ENCODE measurements at places on chromosomes 2 and 18.

DNA sequence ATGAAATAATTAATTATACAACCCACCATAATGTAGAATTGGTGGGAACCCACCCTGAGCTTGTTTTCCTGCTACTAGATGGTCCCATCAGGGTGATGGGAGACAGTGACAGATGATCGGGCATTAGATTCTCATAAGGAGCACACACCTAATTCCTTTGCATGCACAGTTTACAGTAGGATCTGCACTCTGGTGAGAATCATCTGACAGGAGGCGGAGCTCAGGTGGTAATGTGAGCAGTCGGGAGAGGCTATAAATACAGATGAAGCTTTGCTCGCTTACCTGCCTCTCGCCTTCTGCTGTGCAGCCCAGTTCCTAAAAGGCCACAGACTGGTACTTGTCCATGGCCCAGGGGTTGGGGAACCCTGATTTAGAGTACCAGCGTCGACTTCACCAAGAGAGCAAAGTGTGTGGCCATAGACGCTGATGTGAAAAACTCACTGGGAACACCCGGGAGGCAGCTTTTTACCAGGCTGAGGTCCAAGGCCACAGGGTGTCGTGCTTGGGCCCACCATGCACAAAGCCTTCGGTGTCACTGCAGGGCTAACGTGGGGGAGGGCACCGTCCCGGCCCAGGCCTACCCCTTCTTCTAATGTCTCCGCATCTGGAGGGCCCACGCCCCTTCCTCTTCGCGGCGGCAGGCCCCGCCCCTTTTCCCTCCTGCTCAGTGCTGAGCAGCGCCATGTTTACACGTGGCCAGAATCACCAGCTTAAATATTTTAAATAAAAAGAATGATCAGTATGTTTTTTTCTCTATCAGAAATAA, 296.8 kb upstream of the HDAC4 start:
- DNase-seq, result no peak

DNA sequence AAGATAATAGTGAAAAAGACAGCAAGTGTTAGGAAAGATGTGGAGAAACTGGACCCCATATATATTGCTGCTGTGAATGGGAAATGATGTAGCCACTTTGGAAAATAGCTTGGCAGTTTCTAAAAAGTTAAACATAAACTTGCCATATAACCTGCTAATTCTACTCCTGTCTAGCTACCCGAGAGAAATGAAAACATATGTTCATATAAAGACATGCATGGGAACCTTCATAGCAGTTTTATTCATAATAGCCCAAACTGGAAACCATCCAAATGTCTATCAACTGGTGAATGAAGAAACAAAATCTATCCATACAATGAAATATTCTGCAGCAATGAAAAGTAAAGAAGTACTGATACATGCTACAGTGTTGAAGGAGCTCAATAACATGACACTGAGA, 50.4 kb upstream of the NABP1 start:
- no peak for DNase-seq

GRCh38 chr2:163736433-163737189, 803 bp upstream of the FIGN start:
- DNase-seq, result no peak

DNA sequence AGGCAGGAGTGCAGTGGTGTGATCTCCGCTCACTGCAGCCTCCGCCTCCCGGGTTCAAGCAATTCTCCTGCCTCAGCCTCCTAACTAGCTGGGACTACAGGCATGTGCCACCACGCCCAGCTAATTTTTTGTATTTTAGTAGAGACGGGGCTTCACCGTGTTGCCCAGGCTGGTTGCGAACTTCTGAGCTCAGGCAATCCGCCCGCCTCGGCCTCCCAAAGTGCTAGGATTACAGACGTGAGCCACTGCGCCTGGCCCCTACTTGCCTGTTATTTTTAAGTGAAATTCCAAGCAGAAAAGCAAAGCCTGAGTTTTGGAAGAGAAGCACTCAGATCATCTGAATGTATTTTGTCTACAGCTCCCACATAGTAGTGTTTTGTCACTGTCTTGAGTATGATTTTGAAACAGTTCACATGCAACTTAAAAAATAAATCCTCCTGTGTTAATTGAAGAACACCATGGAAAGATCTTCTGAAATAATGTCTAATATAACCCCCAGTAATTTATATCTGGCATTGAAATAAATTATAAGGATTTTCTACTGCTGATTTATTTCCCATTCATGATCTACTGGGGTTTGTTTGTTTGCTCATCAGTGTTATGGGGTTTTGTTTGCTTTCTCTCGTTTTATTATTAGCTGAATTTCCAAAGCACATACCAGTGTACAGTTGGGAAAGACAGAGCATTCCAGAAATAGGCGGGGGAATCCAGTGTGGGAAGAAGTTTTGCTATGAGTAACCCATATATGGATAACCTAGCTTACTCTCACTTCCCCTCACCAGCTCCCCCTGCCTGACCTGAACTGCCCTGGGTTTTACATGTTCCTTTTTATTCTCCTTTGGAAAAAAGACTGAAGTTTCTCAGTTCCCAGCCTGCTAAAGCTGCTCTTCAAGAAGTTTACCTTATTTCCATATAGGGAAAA, 80.1 kb upstream of the MAP3K20 start:
- no peak for DNase-seq

- no peak for DNase-seq
Observed at GRCh38 chr2:3039188-3040065, 338.2 kb downstream of the EIPR1 start.

DNA sequence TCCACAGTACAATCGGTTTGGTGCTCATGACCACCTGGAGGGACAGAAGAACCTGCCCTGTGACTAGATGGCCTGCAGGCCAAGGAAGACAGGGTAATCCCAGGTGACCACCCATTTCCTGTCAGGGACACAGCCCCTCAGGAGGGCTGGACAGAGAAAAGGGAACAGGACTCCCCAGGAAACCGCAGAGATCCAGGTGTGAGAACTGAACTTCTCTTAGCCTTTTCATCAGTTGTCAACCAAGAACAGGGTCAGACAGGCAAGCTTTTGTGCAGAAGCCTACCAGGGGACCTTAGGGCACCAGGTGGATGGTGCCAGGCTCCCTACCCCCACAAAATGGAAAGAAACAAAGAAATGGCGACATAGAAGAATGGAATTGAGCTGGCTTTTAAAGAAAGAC, 132.3 kb downstream of the HDAC4 start:
- peak; percentile 32 for DNase-seq

DNA sequence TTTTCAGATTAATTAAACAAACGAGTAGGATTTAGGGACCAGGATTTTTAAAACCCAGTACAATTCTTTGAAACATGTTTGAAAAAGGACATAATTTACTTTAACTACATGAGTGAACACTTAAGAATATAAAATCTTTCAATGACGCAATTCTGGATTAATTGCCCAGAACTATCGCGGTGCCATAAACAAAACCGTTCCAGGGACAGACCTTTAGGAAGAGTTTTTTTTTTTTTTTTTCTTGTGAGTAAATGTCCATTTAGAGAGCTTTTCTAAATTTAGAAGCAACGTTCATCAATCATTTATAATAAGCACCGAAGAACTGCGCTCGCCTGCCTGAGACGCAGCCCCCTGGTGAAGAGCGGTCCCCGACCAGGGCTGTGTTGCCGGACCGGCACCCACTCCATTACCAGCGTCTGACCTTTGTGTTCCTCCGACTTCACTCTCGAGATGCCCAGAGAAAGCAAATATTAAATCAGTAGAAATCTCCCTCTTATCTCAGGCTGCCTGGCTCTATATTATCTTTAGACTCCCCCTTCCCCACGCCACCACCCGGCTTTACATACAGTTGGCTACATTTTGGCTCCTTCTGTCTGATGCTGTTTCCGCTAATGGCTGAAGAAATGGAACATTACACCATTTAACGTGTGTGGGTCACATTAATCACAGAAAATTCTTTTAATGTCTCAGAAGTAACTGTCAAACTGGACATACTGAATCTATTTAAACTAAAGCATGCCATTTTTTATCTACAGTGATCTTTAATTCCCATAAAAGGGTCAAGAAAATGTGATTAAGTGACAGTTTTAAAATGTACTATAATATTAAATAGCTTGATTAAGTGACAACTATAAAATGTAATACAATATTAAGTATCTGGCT, 364.0 kb upstream of the MEIS1 start:
- DNase-seq, result peak; percentile 68

- peak; percentile 73 for DNase-seq
Observed at GRCh38 chr2:7392076-7392787, 475.0 kb downstream of the RNF144A start.

- no peak for DNase-seq
Observed at GRCh38 chr2:70523996-70524965, 29.3 kb downstream of the TGFA start.

DNA sequence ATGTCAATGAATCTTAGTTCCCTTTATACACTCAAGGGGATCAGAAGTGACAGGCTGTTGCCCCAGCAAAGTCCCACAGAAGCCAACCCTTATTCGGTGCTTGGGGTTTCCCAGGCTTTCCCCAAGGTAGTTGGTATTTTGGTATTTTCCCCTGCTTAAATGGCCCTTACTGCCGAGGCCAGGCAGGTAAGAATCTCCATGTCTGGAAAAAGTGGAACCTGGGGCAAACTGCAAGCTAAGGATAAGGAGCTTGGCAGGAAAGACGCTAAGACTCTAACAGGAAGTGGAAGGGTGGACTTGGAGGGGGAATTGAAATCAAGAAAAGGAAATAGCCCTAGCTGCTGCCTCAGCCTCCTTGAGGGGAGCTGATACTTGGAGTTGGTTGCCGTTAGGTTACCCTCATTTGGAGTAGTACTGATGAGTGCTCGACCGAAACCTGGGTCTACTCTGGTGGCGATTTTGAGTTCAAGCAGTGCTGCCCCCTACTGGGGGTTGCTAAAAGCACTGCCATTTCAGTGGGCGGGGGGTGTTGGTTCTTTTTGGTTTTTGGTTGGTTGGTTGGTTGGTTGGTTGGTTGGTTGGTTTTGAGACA, 3.3 kb upstream of the GPBAR1 start:
- no peak for DNase-seq

GRCh38 chr2:110931648-110932047, 189.1 kb upstream of the BCL2L11 start:
- no peak for DNase-seq

- DNase-seq, result no peak
Observed at GRCh38 chr2:234808907-234809306, 142.9 kb upstream of the SH3BP4 start.

DNA sequence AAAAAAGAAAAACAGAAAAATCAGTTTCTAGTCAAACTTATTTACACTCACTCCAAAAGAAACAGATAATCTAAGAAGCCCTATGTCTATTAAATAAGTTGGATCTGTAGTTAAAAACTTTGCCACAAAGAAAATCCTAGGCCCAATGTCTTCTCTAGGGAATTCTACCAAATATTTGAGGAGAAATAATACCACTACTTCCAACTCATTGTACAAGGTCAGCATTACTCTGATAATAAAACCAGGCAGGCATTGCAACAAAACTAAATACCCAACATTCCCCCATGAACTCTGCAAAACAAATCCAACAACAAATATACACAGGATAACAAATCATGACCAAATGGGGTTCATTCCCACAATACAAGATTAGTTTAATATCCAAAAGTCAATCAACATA, 73.8 kb upstream of the ST8SIA5 start:
- no peak for DNase-seq

- no peak for DNase-seq
Observed at GRCh38 chr18:36335476-36336279, 38.2 kb downstream of the FHOD3 start.

DNA sequence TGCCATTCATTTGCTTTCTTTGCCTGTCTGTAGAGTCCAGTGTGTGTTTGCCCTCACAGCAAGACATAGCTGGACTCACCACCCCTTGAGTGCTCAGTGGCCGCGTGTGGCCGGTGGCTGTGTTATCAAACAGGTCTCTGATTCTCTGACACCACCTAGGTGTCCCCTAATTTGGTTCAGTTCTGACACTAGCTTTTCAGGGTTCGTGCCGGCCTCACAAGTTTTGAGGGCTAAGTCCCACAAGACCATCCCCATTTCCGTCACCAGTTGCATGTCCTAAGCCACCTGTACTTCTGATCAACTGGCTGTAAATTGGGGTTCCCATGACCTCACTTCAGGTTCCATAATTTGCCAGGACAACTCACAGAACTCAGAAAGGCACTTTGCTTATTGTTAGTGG, 23.5 kb downstream of the NCK2 start:
- no peak for DNase-seq

DNA sequence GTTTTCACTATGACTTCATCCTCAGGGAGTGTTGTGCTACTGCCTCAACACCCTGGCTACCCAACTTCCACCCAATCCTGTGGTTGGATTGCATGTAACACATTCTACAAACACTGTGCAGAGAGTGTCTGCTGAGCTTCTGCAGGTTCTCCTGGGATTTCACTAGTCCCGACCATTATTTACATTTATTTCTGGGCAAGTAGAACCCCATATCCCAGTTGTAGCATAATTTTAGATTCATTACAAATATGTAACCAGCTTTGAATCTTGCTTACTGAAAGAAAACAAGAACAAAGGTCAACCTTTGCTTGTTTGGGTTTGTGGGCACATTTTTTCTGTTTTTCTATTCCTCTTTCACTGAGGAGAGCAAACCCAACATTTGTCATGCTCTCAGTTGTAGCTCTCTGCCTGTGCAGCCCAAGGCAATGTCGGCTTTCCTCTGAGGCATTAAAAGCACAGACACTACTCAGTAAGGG, 2036.1 kb upstream of the LRRTM1 start:
- no peak for DNase-seq

DNA sequence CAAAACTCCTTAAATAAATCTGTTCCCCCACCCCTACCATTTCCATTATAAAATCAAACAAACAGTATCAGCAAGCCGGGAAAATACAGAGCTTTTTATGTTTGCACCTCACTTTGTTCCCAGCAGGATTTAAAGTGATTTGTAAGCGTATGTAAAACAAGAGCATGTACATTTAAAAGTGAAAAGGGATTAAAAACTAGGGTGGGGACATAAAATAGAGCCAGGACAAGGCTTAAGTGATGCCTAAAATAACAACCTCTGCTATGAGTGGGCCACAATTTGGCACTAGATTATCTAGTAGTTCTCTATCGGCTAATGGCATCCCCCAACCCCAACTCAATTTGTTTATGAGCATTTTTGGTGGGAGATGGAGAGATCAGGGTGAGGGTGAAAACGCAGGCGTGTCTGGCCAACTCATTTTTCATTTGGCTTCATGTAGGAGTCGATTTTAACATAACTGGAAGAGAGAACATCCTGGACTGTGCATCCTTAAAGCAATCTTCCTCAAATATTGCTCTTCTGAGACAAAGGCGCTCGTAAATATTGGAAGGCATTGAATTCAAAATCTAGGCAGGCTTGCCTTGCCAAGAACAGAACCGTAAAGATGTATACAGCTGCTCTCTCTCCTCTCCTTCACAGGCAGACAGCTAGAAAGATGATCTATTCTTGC, 34.5 kb upstream of the TSPYL6 start:
- DNase-seq, result no peak

- DNase-seq, result peak; percentile 30
Observed at GRCh38 chr2:6896930-6897759, 19.6 kb downstream of the RSAD2 start.

GRCh38 chr2:9757501-9758264, 85.6 kb upstream of the TAF1B start:
- DNase-seq, result peak; percentile 58

All from NCI-H146 (cell line).